H9 (cell line): ENCODE measurements at places on chromosomes 13 and 19. TPM values are rescaled to one million over a fixed set of nuclear protein-coding genes. Genes with fewer than 3 reads are reported as not detected.

Gene ZNF607
- total RNA-seq = 24.3 and 27.5 TPM in 2 replicates

Gene MUC16
- total RNA-seq = 0.22 and 0.29 TPM in 2 replicates

Gene RHPN2
- 29.1 and 29.2 TPM in 2 replicates for total RNA-seq

Gene LIM2
- total RNA-seq = not detected in 2 replicates

Gene DCT
- total RNA-seq = not detected in 2 replicates

Gene CPAMD8
- 12.0 and 12.6 TPM in 2 replicates for total RNA-seq

Gene ZNF723
- total RNA-seq = not detected in 2 replicates

Gene CTU1
- 8.0 and 8.8 TPM in 2 replicates for total RNA-seq

Gene TIMM13
- 214 and 219 TPM in 2 replicates for total RNA-seq

Gene ZNF416
- total RNA-seq = 10.9 and 11.4 TPM in 2 replicates

Gene PGLYRP2
- not detected in 2 replicates for total RNA-seq

Gene C19orf67
- total RNA-seq = 0.39 and 0.72 TPM in 2 replicates
